ENCODE measurements at places on chromosomes 4 and X.

- DNase-seq = no peak
These were observed 1568.6 kb upstream of the PCDH7 start for GRCh38 chr4:29151584-29151983.

DNA sequence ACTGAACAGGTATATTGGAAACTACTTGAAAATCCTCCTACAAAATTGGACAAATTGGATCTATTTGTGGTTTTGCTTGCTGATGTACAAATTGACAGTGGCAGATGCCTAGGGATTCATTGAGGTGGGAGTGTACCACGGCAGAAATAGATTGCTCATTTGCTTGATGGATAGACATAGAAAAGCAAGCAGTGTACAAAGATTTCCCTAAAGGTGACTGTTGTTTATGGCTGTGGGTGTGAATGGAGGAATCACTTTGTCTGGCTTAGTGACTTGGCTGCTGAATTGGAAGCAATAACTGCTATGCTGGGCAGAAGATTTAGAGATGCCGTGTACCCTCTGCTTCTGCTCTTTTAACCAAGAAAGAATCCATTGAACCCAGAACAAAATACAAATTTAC is 191.0 kb upstream of the GRID2 start:
- no peak for DNase-seq

DNA sequence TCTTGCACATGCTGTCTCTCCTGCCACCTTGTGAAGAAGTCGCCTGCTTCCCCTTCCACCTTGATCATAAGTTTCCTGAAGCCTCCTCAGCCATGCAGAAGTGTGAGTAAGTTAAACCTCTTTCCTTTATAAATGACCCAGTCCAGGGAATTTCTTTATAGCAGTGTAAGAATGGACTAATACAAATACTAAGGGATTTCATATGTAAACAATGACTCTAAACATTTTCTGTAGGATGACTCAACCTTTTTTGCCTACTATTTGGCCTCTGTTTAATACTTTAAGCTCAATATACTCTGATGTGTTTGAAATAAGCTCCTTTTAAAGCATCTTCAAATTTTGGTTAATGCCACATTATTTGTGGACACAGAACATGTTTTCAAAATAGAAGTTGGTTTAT is 813.5 kb upstream of the SLIT2 start:
- peak; percentile 39 for DNase-seq

GRCh38 chr4:139904406-139904805 is 238.8 kb downstream of the MGST2 start:
- no peak for DNase-seq

GRCh38 chr4:85907001-85907400 is 432.1 kb downstream of the ARHGAP24 start:
- DNase-seq = no peak

- no peak for DNase-seq
These were observed 3.4 kb downstream of the CLCN4 start for GRCh38 chrX:10160211-10160610.

DNA sequence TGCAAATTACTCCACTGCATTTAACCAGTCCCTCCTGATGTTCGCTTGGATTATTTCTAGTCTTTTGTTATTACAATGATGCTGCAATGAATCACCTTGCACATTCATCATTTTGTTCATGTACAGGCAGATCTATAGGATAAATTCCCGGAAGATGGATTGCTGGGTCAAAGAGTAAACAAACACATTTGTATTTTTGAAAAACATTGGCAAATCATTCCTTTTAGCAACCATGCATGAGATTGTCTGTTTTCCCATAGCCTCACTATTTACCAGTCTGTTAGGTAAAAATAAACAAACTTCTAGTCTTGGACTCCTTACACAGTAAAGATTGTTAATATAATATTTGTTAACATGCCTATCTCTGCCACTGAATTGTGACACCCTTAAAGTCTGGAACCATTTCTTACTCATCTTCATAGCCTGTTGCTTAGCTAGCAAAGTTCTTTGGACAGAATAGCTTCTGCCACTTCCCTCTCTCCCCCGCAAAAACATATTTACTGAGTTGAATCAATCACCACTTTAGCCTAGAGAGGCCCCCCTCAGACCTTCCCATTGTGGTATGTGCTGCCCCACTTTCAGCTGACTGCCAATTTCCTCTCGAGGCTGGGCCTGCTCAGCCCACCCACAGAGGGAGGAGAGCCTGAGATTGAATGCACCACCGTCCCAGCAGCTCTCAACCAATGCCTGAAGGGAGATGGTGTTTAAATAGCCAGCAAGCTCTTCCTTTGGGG is 108.4 kb upstream of the ATXN3L start:
- peak; percentile 88 for DNase-seq

- peak; percentile 76 for DNase-seq
These were observed 4.2 kb upstream of the ZNF157 start for GRCh38 chrX:47366041-47366722.

- peak; percentile 16 for DNase-seq
These were observed 19.8 kb upstream of the PHKA2 start for GRCh38 chrX:19003756-19004155.

DNA sequence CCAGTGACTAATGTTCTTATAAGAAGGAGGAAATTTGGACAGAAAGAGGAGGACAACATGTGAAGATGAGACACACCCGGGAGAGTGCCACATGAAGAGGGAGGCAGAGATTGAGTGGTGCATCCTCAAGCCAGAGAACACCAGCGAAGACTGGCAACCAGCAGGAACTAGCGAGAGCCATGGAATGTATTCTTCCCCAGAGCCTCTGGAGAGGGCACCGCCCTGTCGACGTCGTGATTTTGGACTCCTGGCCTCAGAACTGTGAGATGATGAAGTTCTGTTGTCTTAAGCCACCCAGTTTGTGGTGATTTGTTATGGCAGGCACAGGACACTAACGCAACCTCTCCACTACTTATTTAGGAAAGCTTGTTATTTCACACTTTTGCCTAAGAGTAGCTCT is 196.0 kb upstream of the TLL1 start:
- no peak for DNase-seq

DNA sequence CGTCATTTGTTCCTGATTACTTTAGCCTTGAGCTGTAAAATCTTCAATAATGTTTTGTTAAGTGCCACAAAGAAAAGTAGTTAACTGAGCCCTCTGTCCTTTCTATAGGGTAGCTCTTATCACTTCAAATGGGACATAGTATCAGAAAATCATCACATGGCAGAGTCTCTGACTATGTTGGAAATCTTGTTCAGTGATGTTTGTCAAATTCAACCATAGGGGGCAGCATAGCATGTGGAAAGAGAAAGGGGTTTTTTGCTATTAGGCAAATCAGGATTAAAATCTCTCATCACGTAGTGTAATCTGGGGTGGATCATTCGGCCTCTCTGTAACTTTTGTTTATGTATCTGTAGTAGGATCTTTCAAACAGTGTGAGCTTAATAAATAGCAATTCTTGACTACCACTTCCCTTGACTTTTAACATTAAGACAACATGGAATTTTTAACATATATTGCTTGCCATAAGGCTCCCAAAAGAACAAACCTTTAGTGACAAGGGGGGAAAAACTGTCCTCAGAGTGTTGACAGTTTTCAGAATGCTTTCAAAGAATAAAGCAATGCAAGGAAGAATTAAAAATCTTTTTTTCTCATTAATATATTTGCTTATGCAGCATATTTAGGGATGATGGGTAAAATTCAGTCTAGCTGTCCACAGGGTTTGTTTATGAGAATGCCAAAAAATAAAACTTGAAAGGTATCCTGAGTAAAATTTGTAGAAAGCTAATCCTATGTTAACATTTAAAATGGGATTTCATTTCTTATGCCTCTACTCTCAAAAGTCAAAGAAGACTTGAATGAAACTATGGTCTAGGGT is 127.2 kb downstream of the FBXW7 start:
- DNase-seq = peak; percentile 68

DNA sequence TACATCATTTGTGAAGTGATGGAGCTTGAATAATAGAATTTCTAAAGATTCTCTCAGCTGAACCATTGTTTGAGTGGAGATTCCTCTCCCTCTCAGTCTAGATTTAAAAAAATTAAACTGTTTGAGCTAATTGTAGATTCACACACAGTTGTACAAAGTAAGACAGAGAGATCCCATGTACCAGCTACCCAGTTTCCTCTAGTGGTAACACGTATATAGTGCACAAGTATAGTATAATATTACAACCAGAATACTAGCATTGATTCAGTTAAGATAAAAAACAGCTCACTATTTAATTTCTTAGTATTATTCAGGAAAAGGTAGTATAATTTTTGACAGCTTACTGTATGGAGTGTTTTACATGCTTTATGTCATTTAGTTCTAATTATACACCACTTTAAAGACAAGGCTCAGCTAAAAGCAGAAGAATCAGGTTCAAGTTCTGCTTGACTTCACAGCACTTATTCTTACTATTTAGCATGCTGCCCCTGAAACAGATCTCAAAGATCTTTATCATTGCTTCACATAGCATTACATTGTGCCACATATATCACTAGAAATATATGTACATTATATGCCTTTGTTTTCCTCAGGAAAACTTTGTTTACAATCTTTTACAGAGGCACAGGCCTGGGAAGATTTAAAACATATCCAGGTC is 136.1 kb downstream of the SNCA start:
- DNase-seq = no peak

- peak; percentile 91 for DNase-seq
These were observed 5.7 kb upstream of the IL13RA2 start for GRCh38 chrX:115023139-115023538.

- DNase-seq = peak; percentile 36
These were observed 31.3 kb upstream of the GBA3 start for GRCh38 chr4:22661443-22661842.

GRCh38 chrX:130826249-130826648 is 76.8 kb downstream of the ENOX2 start:
- no peak for DNase-seq

DNA sequence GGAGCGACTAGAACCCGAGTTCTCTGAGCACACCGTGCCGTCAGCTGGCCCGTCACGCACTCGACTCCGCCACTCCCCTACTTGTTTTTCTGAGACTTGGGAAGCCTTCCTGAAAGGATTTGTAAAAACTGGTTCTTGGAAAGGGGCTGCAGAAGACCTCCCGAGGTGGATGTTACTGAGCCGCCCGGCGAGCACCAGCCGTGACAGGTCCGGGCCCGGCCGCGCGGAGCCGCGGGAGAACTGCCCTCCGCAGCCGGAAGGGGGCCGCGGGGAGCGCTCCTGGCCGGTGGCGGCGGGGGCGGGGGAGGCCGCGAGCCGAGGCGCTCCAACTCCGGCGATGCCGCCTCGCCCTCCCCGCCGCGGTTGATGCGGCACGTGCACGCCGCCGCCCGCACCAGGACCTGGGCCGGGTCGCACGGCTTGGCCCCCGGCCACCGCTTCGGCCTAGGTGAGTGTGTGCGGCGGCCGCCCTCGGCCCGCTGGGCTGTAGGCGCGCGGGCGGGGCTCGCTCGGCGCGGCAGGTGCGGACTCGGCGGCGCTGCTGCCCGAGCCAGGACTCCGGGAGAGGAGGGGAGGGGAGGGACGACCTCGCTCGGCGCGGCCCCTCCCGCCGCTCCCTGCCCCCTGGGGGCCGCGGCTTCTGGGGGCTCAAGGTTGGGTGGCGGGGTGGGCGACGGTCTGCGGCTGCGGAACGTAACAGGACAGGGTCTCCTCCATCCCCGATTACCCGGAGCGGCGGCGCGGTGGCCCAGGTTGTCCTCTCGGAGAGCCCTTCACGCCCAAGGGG is 1.7 kb downstream of the SPRY1 start:
- DNase-seq = peak; percentile 80

DNA sequence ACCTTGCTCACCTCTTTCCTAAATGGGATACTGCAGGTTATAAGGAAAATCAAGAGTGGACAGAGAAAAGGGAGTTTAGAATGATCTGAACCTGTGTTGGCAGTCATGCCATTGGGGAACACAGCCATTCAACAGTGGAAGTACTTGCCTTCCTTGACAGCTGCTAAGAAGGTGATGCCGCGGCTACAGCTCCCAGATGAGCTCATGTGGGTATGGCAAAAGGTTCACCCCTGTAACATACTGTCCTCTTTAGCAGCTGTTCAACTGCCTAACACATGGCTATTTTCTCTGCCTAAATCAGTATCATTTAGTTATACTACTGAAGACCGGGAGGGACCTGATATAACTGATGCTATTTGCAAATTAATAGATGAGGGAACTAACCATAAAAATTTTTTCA is 76.8 kb downstream of the DCHS2 start:
- no peak for DNase-seq

DNA sequence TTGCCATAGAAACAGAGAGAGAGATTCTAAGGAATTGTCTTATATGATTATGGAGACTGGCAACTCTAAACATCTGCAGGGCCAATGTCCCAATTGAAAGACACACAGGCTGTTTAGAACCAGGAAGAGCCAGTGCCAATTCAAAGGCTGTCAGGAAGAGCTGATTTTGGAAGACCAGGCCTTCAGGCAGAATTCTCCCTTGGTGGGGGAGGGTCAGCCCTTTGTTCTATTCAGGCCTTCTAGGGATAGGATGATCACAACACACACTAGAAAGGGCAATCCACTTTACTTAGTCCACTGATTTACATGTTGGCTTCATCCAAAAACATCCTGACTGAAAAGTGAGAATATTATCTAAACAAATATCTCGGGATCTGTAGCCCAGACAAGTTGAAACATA is 15.2 kb downstream of the C4orf46 start:
- no peak for DNase-seq

GRCh38 chrX:107025545-107025944 is 25.5 kb upstream of the MORC4 start:
- peak; percentile 44 for DNase-seq

GRCh38 chr4:93894995-93895394 is 66.4 kb downstream of the ATOH1 start:
- no peak for DNase-seq

GRCh38 chr4:101279377-101279871 is 67.9 kb downstream of the PPP3CA start:
- no peak for DNase-seq

Measured in epithelial cell of esophagus (primary cell).